ENCODE measurements at places on chromosomes 7 and 10.

GRCh38 chr10:15141136-15142054, 27.1 kb downstream of the NMT2 start:
- H3K27me3 ChIP-seq: no peaks in the 10 kb centered on the region
- H3K4me3 ChIP-seq: peak overlapping the region; percentile 63
- H3K36me3 ChIP-seq: peaks cover 50% of the 10 kb centered on the region
- peaks cover 45% of the 10 kb centered on the region for H3K4me1 ChIP-seq

DNA sequence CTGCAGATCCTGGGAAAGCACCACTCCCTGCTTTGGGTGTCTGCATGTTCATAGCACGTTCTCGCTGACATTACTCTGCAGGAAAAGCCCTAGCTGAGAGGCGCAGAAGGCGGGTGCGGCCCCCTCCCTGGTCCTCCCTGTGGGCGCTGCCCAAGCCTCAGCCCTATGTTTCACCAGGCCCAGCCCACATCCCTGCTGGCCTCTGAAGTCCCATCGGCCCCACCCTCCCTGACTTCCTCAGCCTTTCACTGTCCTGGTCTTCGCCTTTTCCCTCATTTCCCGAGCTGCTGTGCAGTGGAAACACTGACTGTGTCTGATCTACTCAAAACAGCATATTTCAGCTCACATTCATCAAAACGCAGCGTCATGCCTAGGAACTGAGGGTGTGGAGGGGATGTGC, 36.3 kb upstream of the DIP2C start:
- H3K4me3 ChIP-seq: no peak overlapping the region
- no peaks in the 10 kb centered on the region for H3K36me3 ChIP-seq
- no peak overlapping the region for H3K27ac ChIP-seq
- DNase-seq: no peak
- no peaks in the 10 kb centered on the region for H3K4me1 ChIP-seq

GRCh38 chr7:113331155-113331898, 213.0 kb upstream of the SMIM30 start:
- H3K27me3 ChIP-seq: no peaks in the 10 kb centered on the region
- no peak overlapping the region for H3K27ac ChIP-seq
- DNase-seq: no peak

- no peaks in the 10 kb centered on the region for H3K4me1 ChIP-seq
- H3K36me3 ChIP-seq: no peaks in the 10 kb centered on the region
- no peak overlapping the region for H3K27ac ChIP-seq
- no peak overlapping the region for H3K4me3 ChIP-seq
- DNase-seq: no peak
Observed at GRCh38 chr7:155427411-155428038, 30.4 kb upstream of the EN2 start.

DNA sequence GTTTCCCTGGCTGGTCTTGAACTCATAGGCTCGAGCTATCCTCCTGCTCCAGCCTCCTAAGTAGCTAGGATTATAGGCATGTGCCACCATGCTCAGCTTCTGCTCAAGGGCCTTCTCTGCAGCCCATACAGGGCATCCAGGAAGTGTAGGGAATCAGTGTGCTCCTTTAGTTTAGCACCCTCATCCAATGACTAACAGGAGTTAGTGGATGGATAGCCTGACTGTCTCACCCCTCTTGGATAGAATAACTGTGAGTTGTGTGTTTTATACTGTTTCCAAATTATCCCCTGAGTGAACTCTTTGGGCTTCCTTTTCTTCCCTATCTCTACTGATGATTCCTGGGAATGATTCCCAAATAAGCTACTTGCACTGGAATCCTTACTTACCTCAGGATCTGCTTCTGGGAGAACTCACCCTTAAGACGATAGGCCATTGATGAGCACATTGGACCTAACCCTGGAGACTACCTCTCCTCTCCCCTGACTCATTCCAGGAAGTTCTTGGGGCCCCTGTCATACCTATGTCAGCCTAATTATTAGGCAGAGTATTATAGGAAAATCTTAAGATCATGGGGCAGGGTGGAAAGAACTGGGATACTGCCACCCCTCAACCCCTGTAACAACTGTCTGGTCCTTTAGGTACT, 18.5 kb downstream of the STRIP2 start:
- H3K27me3 ChIP-seq: no peaks in the 10 kb centered on the region
- H3K36me3 ChIP-seq: peaks cover 81% of the 10 kb centered on the region
- H3K4me3 ChIP-seq: no peak overlapping the region
- no peak overlapping the region for H3K27ac ChIP-seq
- DNase-seq: no peak

GRCh38 chr10:70837660-70838059, 21.9 kb downstream of the SGPL1 start:
- no peaks in the 10 kb centered on the region for H3K27me3 ChIP-seq
- H3K4me3 ChIP-seq: no peak overlapping the region
- H3K36me3 ChIP-seq: peaks cover 76% of the 10 kb centered on the region
- H3K27ac ChIP-seq: no peak overlapping the region
- DNase-seq: no peak
- H3K4me1 ChIP-seq: peaks cover 61% of the 10 kb centered on the region

GRCh38 chr7:39644170-39644569, 20.8 kb downstream of the RALA start:
- no peak overlapping the region for H3K4me3 ChIP-seq
- peaks cover 6% of the 10 kb centered on the region for H3K4me1 ChIP-seq
- no peaks in the 10 kb centered on the region for H3K27me3 ChIP-seq

- H3K4me1 ChIP-seq: no peaks in the 10 kb centered on the region
- H3K27ac ChIP-seq: no peak overlapping the region
- no peaks in the 10 kb centered on the region for H3K27me3 ChIP-seq
- H3K4me3 ChIP-seq: no peak overlapping the region
Observed at GRCh38 chr7:14414274-14414986, 425.0 kb upstream of the ETV1 start.

- no peaks in the 10 kb centered on the region for H3K27me3 ChIP-seq
- H3K4me1 ChIP-seq: no peaks in the 10 kb centered on the region
- DNase-seq: no peak
- H3K36me3 ChIP-seq: no peaks in the 10 kb centered on the region
- no peak overlapping the region for H3K4me3 ChIP-seq
- H3K27ac ChIP-seq: no peak overlapping the region
Observed at GRCh38 chr10:2173327-2173726, 436.0 kb upstream of the ADARB2 start.

GRCh38 chr7:105149827-105150226, 135.8 kb downstream of the KMT2E start:
- no peak for DNase-seq
- no peaks in the 10 kb centered on the region for H3K27me3 ChIP-seq

DNA sequence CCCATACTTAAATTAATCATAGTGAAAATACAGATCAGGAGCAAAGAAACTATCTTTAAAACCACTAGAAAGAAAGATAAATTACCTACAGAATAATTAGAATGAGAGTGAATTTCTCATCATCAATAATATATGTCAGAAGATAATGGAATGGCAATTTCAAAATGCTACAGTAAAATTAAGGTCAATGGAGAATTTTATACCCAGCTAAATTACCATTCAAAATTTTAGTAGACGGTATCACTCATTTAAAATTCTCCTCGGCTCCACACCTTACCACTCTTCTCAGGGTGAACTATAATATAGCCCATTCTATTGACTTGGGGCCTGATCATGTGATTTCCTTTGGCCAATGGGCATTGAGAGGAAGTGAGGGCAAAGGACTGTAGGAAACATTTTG, 192.5 kb upstream of the TCERG1L start:
- H3K27ac ChIP-seq: no peak overlapping the region
- no peaks in the 10 kb centered on the region for H3K36me3 ChIP-seq
- no peak for DNase-seq
- no peak overlapping the region for H3K4me3 ChIP-seq
- no peaks in the 10 kb centered on the region for H3K4me1 ChIP-seq

GRCh38 chr10:108412323-108412722, 1247.8 kb upstream of the SORCS1 start:
- H3K4me1 ChIP-seq: no peaks in the 10 kb centered on the region
- no peaks in the 10 kb centered on the region for H3K27me3 ChIP-seq
- no peak overlapping the region for H3K27ac ChIP-seq
- H3K36me3 ChIP-seq: no peaks in the 10 kb centered on the region
- no peak for DNase-seq
- no peak overlapping the region for H3K4me3 ChIP-seq

- no peaks in the 10 kb centered on the region for H3K36me3 ChIP-seq
- H3K27ac ChIP-seq: no peak overlapping the region
- H3K4me1 ChIP-seq: no peaks in the 10 kb centered on the region
- H3K27me3 ChIP-seq: no peaks in the 10 kb centered on the region
- DNase-seq: no peak
Observed at GRCh38 chr7:21128062-21128817, 299.6 kb upstream of the SP4 start.

GRCh38 chr7:7203813-7204575, 21.6 kb downstream of the C1GALT1 start:
- H3K4me1 ChIP-seq: peaks cover 64% of the 10 kb centered on the region
- no peaks in the 10 kb centered on the region for H3K27me3 ChIP-seq
- no peak overlapping the region for H3K4me3 ChIP-seq
- DNase-seq: no peak
- H3K27ac ChIP-seq: peak overlapping the region; percentile 17
- peaks cover 39% of the 10 kb centered on the region for H3K36me3 ChIP-seq

DNA sequence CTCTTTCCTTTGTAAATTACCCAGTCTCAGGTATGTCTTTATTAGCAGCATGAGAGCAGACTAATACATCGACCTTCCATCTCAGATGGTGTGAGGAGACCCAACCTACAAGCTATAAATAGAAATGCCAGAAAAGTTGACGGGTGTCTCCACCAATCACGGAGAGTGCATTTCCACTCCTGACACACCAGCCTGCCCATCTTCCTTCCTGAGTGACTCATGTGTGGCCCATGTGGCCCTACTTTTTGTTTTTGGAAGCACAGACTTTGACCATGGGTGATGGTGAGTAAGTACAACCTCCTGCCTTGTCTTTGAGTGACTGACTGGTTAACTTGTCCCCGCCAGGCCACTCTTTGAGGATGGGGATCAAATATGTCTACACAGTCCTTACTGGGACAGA, 147.0 kb downstream of the OAT start:
- H3K4me1 ChIP-seq: no peaks in the 10 kb centered on the region
- H3K27ac ChIP-seq: no peak overlapping the region
- H3K27me3 ChIP-seq: no peaks in the 10 kb centered on the region
- H3K36me3 ChIP-seq: peaks cover 2% of the 10 kb centered on the region

DNA sequence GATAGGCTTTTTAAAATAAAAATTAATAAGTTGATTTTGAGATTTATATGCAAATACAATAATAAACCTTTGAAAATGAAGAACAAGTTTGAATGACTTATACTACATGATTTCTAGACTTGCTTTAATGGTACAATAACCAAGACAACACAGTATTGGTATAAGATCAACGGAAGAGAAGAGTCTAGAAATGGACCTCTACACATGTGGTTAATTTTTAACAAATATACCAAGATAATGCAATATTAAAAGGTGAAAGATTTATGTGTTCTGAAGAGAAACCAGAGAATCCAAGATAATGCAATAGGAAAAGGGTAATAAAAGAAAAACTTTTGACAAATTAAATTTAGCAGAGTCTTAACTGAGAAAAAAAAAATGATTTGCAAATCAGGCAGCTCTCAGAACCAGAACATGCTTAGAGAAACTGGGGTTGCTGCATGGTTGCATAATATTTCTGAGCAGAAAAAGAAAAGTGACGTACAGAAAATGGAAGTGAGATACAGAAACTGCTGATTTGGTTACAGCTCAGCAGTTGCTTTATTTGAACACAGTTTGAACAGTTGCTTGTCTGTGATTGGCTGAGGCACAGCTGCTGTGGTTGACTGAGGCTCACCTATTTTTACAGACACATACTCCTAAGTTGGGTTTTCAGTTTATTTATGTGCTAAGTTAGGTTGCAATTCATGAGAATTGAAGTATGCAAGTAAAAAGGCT, 365.9 kb downstream of the CRPPA start:
- no peak overlapping the region for H3K4me3 ChIP-seq
- no peaks in the 10 kb centered on the region for H3K4me1 ChIP-seq
- H3K27me3 ChIP-seq: no peaks in the 10 kb centered on the region
- no peak for DNase-seq

DNA sequence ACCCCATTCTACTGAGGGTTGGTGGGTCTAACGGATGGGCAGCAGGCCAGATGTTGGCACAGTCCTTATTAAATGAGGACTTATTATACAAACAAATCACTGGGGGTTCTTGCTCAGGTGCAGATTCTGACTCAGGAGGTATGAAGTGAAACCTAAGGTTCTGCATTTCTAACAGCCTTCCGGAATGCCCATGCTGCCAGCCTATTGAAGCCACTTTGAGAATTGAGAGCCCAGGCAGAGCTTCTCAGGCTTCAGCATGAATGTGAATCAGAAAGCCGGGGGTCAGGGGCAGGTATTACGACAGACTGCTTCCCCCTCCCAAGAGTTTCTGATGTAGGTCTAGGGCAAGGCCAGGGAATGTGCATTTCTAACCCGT, 34.1 kb upstream of the NPFFR1 start:
- H3K36me3 ChIP-seq: no peaks in the 10 kb centered on the region
- H3K4me3 ChIP-seq: no peak overlapping the region
- no peaks in the 10 kb centered on the region for H3K27me3 ChIP-seq
- H3K4me1 ChIP-seq: peaks cover 5% of the 10 kb centered on the region
- H3K27ac ChIP-seq: no peak overlapping the region

DNA sequence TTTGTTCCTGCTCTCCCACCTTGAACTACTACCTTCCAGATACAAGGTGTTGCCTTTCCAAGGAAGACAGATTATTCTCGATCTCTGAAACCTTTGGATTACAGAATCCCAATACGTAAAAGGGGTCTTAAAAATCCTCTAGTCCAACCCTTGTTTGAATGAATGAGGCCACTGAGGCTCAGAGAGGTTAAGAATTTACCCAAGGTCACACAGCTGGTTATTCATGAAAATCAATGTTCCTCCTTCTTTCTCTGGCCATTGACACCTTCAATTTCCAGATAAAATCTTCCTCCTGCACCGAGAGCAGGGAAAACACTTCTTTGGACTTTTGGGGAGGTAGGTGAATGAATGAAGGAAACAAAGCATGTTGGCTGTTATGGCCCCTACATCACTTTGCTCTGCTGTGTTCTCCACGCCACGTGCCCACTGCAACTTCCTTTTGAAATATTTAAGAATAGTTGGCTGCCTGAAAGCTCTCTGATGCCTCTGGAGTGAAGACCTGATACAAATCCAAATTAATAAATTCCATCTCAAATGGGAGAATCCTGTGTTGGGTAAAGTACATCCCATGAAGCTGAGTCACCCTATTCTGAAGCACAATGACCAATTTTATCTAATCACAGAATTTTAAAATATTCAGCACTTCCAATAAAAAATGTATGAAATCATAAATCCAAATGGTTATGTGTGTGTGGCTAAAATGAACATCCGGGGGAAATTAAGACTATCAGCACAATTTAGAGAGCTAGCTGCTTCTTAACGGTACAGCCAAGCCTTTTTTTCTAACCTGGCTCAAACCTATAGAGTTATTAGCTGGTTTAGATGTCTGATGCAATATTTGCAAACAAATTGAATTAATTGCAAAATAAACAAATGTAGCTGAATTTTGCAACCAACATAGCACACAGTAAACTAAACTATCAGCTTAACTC, 7.3 kb downstream of the SVIL start:
- no peak overlapping the region for H3K4me3 ChIP-seq
- peaks cover 2% of the 10 kb centered on the region for H3K4me1 ChIP-seq
- no peaks in the 10 kb centered on the region for H3K27me3 ChIP-seq
- no peak for DNase-seq
- no peaks in the 10 kb centered on the region for H3K36me3 ChIP-seq
